NCI-H345 (cell line): ENCODE measurements at places on chromosomes 2 and 18.
A peak's percentile ranks its signal among the peaks of the same experiment; 100 is the strongest.

- peak; percentile 3 for DNase-seq
Observed at GRCh38 chr2:156663757-156664409, 227.7 kb downstream of the GPD2 start.

- DNase-seq: no peak
Observed at GRCh38 chr2:63785096-63785495, 56.6 kb upstream of the UGP2 start.

GRCh38 chr18:79607361-79607952, 72.1 kb upstream of the CTDP1 start:
- DNase-seq: no peak

DNA sequence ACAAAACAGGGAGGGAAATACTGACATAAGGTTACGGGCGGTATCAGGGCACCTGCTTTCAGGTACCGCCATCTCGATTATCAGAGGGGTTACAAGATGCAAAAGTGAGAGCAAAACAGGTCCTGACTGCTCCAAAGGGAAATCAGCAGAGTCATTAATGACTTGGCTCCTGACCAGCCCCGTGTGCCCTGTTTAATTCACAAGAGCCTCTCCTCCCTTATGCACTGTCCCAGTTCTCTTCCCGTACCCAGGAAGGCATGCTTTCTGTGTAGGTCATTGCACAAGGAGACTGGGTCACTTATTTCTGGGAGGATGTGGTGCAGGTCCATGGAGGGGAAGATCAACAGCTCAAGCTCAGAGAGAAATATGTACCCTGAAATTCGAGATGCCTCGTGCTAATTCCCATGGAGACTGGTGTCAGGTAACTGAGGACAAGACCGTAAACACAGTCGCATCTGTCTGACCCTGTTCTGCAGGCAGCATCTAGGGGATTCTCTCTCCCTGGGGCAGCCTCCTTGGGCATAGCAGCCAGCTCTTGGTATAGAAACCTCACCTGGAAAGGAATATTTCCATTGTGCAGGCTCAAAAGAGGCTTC, 79.9 kb downstream of the HNRNPLL start:
- no peak for DNase-seq

DNA sequence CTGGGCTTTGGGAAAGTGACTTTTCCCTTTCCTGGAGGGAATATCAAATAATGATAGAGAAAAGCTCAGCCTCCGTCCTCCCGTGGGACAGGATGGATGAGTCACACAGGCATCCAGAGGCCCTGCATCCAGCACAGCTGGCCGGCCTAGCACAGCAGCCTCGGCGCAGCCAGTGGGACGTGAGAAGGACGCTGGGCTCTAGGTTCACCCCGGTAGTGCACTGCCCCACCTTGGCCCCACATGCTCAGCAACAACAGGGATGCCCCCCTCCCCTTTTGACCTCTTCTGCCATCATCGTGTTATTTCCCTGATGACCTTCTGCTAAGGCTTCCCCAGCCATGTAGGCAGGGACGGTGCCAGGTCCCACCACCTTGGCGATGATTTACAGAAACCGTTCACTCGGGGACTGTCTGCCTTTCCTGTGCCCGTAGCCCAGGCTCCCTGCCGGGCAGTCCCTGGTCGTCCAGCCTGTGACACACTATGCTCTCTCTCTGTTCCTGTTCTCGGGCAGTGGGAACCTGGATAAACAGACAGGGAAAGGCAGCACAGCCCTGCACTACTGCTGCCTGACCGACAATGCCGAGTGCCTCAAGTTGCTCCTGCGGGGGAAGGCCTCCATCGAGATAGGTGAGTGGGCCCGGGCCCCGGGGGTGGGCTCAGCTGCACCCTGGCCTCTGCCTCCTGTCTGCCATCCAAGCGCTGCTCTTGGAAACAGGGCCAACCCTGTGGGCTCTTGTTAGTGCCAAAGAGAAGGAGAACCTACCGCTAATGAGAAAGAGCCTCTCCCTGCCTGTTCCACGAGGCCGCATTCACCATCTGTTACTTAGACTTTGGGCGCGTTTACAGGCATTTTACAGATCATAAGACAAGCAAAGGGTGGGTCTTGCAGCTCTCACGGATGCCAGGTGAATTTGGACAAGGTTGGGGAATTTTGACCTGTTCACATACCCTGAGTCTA, 44.6 kb downstream of the ITGB1BP1 start:
- DNase-seq: no peak

DNA sequence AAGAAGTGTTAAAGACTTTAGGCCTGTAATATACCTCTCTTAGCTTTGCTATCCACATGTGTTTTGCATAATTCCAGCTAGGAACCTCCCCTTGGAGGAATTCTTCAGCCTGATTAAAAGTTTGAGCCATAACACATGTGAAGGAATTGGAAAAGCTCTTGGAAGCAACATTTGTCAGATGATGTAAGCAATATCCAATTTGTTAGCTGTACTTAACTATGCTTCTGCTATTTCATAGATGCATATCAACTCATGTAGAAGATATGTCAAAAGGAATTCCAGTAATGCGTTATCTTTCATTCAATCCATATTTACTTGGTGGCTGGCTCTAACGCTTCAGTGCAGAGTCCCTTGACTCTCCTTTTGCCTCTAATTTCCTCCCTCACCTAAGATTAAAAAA, 46.2 kb downstream of the PKP4 start:
- DNase-seq: no peak

- DNase-seq: no peak
Observed at GRCh38 chr18:57837917-57838548, 34.9 kb upstream of the ATP8B1 start.

GRCh38 chr2:145116056-145116455, 596.1 kb upstream of the ZEB2 start:
- no peak for DNase-seq

- DNase-seq: no peak
Observed at GRCh38 chr2:160428405-160428763, 65.2 kb downstream of the RBMS1 start.

DNA sequence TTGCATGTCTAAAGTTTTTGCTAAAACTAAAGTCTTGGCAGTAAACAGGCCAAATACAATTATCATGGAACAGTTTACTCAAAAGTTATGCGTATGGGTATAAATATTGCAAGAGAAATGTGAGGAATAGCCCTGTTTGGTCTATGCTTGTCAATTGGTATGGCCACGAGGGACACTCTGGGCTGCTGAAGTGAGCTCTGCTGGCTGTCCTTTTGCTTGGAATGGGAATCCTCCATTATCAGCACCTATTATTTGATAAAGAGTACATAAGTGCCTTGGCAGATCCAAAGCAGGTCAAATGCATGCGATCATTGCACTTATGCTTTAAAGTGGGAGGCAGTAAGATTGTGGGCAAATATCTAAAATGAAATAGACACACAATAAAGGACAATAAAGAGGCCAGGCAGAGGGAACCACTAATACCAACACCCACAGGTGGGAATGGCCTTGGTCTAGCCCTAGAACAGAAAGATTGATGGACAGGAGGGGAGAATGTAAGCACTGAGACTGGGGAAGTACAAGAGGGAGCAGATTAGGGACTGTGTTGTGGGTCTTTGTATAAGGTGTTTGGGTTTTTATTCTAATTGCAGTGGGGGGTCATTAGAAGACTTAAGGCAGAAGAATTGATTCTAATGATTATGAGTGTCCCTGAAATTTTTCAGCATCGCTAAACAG, 60.0 kb upstream of the NOSTRIN start:
- no peak for DNase-seq

DNA sequence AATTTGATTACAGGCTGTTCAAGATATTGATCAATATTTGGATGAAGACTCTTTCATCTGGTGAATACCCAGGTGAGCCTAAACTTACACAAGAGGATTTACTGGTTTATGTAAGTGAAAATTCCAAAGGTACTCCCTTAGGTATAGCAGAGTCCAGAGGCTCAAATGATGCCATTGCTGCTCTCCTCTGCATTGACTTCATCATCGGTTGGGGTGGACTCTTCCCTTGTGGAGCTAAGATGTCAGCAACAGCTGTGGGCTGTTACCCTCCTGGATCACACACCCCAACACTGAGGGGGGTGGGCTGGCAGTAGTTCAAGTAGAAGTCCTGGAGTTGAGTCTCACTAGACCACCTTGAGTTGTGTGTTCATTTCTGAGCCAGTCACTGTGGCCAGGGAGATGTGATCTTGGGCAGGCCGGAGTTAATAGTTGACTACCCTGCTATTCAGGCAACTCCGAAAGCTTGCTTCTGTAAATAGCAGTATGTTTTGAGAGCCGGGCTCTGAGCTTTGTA, 236.9 kb downstream of the PTPRM start:
- no peak for DNase-seq

DNA sequence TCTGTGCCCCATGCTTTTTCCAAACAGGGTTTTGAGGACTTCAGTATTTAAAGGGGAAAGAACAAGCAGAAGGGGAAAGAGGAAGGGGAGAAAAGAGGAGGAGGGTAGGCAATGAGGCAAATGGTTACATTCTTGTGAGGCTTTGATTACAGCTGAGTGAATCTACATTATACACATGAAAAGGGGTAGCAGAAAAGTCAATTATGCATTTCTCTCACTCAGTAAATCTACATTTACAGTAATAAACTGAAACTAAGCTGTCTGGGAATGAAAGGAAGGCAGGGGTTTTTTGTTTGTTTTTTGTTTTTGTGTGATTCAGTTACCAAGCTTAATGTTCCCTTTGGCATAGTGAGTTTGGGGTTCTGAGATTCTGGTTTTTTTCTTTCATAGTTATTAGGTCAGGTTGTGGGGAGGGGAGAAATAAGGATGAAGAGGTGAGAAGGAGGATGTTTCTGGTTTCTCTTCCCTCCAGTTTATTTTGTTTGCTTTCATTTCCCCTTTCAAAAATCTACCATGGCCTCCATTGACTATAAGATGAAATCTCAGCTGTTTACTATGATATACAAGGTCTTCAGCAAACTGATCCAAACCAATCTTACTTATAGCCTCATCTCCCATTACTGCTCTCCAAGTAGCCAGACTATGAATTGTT, 18.7 kb downstream of the C18orf63 start:
- DNase-seq: no peak

DNA sequence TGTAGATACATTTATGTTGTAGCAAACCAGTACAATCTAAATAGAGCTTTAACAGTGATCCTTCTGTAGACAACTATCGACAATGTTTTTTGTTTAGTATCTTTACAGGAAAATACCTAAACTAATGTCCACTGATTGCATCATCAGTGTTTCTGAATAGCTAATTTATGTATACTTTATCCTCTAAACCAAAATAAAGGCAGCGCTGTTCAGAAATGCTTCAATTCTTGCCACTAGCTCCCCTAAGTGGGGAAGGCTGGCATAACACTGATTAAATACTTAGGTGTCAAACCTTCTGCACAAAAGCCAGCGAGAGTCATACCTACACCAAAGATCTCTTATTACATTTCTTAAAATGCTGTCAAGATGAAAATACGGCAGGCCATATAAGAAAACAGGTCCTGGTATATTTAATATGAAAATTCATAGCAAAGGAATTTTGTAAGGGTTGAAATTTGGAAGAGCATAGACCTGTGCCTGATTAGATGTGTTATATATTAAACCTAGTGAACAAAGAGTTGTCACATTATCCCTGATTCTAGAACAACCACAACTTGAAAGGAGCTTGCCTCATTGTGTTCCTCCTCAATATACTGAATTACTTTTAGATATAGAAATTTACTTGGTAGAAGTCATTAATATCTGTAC, 1693.4 kb upstream of the SLC39A10 start:
- DNase-seq: peak; percentile 9

GRCh38 chr2:241726459-241726858, 8.0 kb upstream of the D2HGDH start:
- DNase-seq: no peak

DNA sequence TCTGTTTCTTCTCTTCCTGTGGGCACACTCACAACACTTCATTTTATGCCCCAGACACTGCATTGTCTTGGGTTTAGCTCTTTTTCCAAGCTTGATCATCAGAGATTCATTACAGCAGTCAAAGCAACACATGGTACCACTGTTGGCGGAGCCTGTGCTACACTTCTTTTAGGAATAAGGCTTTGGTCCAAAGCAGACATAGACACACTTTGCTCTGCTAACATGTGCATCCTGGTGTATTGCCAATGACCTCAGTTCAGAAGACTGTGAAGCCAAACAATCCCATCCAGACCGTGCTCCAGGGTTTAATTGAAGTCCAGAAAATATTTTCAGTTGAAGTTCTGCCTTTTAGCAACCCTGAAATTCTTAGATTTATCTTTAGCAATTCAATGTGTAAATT, 354.6 kb upstream of the RAB12 start:
- no peak for DNase-seq
